ENCODE measurements at places on chromosomes 5 and 9.

DNA sequence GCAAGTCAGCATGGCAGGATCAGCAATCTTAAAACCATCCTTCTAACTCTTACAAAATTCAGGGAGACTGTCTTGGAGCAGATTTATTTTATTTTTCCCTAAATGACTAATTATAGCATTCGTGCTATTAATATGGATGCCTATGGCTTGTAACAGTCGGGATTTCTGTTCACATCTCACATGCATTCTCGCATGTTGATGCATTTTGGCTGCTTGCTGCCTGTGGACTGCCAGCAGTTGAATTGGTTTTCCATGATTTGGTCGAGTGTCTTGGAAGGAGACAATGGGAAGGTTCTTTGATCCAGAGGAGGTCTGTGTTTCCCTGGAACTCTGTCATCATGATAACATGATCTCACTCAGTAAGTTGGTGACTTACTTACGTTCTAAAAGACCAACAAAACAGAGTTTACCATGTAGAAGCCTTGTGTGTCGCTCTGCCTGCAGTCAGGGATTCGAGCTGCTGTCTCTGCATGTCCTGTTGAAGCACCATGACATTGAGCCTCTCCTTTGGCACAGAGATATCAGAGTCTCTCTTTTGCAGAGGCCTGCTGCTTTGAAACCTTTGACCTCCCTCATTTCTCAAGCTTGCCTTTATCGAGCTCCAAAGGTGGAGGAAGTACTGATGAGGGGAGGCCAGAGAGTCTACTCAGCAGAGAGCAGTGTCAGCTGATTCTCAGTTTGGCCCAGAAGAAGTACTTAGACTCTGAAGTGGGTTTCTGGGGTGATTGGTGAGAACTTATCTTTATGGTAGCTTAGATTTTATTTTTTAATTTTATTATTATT, 82.4 kb downstream of the ARHGAP26 start:
- peak; percentile 26 for DNase-seq

DNA sequence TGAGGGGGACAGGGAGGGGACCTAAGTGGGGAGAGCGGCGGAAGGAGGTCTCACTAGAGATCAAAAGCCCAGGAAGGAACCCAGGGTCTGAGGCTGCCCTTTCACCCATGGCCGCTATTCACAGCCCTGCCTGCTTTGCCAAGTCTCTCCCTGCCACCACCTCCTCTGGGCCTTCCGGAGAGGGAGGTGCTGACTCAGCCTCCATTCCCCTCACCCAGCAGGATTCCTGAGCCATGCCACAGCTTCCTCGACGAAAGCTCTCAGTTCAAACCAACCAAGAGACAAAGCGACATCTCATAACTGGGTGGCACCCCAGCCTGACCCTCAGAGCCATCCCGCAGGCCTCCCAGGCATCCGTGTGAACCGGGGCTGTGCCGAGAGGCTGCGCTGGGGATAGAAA, 36.7 kb downstream of the PAX5 start:
- DNase-seq, result peak; percentile 25

- peak; percentile 34 for DNase-seq
Measured at GRCh38 chr9:99870126-99870525, 36.3 kb upstream of the STX17 start.

DNA sequence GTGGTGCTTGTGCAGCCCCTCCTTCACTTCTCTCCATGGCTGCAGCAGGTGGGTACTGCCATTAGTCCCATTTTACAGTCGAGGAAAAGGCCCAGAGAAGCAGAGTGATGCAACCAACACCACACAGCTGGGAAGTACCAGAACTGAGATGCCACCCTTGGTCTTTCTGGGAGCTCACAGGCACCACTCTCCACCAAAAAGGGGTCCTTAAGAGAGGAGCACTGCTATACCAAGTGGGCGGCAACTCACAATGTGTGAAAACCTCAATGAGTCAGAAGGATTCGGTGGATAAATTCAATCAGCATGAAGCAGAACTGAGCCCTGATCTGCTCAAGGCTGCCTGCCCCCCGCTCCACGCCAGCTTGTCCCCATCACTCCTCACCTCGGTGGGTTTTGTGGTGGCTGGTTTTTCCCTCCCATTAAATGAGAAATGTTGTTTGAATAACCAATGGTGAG, 213.7 kb downstream of the FSTL4 start:
- DNase-seq, result no peak

- DNase-seq, result no peak
Measured at GRCh38 chr9:110622368-110622767, 42.8 kb upstream of the SVEP1 start.

DNA sequence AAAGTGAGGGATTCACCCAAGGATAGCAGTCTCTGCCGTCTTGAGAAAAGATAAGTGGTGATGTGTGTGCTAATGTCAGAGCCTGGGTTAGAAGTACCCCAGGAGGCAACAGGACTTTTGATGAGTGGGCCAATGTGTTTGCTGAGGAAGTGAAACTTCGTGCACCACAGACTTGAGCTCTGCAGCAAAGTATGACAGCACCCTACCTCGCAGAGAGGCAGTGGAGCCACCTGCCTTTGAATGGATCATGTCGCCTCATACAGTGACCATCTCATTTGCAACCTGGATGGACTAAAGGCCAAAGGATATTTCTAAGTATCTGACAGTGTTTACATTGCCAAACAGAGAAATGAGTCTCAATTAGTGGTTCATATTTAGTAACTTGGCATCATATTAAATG, 593.9 kb upstream of the GRAMD2B start:
- DNase-seq, result no peak
